ENCODE measurements at places on chromosomes 5 and 9.
A peak's percentile ranks its signal among the peaks of the same experiment; 100 is the strongest.

- peak; percentile 27 for DNase-seq
Measured at GRCh38 chr5:32217886-32218396, 43.8 kb upstream of the GOLPH3 start.

- no peak for DNase-seq
Measured at GRCh38 chr5:82073179-82073578, 101.4 kb downstream of the ATG10 start.

DNA sequence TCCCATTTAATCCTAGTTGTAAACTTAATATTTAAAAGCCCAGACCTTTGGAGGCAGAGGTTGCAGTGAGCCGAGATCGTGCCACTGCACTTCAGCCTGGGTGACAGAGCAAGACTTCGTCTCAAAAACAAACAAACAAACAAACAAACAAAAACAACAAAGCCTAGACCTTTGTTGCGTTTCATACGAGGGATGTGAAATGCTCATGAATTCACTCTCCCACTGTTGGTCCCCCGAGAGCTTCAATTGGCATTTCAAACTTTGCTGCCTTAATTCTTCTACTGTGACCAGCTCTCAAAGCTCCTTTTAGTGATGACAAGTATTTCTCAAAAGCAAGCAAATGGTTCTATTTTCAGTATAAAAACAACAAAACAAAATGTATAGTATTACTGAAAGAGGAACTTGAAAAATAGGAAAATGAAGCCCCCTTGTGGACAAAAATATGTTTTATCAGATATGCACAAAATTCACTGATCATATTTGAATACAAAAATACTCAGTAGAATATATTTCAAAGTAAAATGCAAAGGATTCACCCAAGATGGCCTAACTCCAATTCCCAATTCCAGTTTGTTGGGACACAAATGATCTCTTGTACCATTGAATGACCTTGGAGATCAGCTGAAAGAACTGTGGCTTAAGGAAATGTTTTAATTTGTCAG, 140.4 kb downstream of the ESM1 start:
- peak; percentile 66 for DNase-seq

DNA sequence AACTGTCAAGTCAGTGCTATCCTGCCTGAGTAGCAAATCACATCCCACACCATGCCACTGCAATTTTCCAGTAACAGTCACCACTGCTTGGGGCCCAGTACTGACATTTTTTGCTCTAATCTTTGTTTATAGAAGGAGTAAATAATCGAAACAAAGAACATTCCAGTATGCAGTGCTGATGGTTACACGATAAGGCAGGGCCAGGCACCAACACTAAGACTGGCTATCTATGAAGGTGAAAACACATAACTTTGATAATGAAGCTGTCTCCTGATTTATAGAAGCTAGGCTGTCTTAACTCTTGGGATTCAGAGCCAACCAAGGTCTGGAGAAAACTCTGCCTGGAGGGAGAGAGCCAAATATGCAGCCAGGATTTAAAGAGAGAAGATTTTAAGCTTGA, 365.3 kb downstream of the BNC2 start:
- DNase-seq, result no peak

GRCh38 chr9:115170358-115171073, 52.6 kb upstream of the TNC start:
- DNase-seq, result no peak

- DNase-seq, result no peak
Measured at GRCh38 chr9:109557481-109557880, 59.4 kb upstream of the PTPN3 start.

GRCh38 chr9:136947955-136948510, 3.0 kb downstream of the C8G start:
- DNase-seq, result peak; percentile 56

- no peak for DNase-seq
Measured at GRCh38 chr5:135007305-135007704, 26.7 kb downstream of the PITX1 start.

GRCh38 chr9:14652729-14653377, 40.4 kb downstream of the ZDHHC21 start:
- DNase-seq, result peak; percentile 10

- DNase-seq, result no peak
Measured at GRCh38 chr5:93381057-93381456, 200.0 kb downstream of the NR2F1-AS1 start.

DNA sequence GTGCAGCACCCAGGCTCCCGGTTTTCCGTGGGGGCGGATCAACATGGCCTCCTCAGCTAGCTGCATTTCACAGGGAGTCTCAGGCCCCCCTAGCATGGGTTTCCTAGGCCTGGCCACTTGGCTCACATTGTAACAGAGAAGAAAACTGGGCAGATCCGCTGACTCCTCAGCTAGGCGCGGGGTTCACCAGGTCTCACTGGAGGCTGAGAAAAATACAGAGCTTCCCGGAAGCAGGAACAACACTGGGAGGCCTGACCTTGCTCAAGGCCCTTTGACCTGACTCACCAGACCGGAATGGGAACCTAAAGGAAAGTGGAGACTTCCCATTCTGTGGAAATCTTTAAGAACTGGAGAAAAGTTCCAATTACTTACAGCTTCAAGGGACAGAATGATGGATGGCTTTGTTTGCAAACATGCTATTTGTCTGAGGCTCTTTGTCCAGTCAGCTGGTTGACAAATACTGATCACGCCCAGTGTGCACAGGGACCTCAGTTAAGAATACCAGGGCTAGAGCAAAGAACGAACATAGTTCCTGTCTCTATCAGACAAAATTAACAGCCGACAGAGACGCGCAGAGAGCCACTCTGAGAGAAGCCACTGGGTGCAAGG, 88.7 kb upstream of the LRRTM2 start:
- no peak for DNase-seq

GRCh38 chr5:68187268-68188055, 28.1 kb upstream of the PIK3R1 start:
- DNase-seq, result no peak

DNA sequence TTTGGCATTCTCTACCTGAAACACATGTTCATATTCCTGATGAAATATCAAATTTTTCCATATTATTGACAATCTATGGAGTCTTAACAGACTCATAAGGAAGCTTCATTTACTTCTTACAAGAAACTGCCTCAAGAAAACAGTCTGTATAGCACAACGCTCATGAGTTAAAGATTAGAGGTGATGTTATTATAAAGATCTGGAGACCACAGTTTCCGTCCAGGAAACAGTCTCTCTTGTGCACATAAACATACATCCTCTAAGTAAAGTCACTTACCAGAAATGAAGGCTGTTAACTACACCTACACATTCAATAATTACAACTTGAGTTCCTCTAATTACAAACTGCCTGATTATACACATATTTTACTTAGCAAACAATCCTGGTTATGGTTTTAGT, 86.9 kb downstream of the RAPGEF6 start:
- no peak for DNase-seq

GRCh38 chr5:54009828-54010227, 300.5 kb downstream of the ARL15 start:
- no peak for DNase-seq

GRCh38 chr9:35611230-35611797, 6.3 kb downstream of the TESK1 start:
- peak; percentile 49 for DNase-seq

- no peak for DNase-seq
Measured at GRCh38 chr5:90171466-90171865, 238.1 kb downstream of the CETN3 start.

DNA sequence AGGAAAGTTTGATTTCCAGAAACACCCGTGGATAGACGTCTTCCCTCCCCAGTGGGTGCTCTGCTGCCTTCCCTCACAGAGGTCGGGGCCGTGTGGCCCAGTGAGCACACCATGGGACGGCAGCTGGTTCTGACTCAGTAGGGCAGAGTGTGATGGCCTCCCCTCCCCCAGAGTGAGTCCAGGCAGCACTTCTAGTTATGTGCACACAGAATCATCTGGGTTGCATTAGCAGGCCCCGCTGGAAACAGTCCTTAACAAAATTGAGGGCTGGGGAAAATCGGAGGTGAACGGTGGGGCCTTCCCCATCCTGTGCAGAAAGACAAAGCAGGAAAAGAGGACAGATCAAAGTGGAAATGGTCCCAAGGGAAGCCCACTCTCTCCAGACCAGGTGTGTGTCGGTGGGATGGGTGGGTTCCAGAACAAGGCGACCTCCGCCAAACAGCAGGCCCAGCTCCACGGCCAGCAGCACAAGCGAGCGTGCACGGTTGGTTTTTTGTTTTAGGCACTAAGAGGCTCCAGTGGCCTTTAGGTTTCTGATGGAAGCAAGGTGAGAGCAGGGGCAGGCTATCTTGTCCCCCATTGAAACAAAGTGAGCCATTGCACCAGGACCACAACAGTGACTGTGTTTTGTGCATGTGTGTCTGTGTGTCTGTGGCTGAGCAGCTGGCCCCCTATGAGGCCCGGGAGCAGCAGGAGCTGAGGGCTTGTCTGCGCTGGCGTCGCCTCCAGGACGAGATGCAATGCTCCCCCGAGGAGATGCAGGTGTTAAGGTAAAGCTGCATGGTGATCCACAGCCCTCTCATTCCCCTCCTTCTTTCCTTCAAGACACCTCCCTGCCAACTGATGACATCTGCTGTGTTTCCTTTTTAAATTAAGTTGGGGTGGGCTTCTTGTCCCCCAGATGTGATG, 201.5 kb downstream of the AOPEP start:
- no peak for DNase-seq

DNA sequence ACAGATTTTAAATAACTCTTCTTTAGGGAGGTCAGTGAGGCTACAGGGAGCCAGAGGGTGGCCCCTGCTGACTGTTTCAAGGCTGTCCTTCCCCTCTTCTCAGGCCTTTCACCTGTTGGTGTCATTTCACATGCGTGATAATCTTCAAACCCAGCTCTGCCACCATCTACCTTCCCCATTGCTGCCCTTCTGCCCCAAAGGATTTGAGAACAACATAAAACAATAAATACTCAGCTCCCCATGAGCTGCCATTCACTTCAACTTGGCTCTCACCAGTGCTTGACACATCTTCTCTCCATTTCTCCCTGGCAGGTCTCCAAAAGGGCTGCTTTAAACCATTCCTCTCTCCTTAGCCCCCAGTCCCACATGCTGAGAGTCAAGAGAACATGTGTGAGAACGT, 75.5 kb upstream of the PALM2AKAP2 start:
- no peak for DNase-seq

DNA sequence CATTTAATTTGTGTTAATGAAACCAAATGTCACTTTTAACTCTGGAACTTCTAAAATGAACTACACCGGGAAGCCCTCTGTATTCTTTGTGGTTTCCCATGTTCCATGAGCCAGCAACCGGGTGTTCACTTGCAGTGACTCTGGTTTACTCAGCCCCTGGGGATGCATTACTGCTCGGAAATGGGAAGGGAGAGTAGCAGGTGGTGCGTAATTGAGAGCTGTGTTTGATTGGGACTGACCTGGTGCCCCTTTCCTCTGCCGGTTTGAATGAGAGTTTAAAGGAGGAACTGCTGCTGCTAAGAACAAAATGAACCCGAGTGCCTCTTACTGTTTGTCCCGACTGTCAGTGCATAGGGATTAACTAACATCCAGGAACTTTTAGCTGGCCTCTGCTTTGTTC, 100.1 kb upstream of the DHFR start:
- no peak for DNase-seq

- DNase-seq, result no peak
Measured at GRCh38 chr5:74630453-74631066, 10.0 kb downstream of the ENC1 start.

- no peak for DNase-seq
Measured at GRCh38 chr5:137837491-137838394, 29.9 kb upstream of the MYOT start.

DNA sequence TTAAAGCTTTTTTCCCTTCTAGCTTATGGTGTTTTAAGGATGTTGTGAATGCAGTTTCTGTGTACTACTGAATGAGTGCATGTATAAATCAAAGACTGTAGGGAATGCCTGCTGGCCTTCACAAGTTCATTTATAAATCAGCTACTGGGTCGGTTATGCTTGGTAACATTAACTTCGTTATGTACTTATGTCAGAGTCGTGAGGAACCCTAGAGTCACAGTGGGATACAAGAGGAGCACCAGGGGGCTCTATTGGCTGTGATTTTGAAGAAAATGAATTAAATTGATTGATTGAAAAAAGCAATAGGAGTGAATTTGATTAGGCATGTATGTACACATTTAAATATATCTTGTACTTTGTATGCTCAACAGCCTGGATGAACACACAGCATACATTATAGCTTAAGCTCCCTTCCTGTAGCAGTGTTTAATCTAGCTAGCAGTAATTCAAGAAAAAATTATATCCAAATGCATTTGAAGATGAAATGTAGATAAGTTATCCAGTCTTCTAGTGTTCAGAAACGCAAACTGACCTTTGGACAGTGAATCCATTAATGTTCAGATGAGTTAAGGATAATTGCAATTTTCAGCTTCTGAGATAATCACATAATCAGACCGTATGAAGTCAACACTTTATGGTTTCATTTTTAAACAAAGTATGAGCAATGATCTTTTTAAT, 204.2 kb downstream of the KDM4C start:
- no peak for DNase-seq

GRCh38 chr9:91577633-91578061, 154.0 kb upstream of the NFIL3 start:
- no peak for DNase-seq

DNA sequence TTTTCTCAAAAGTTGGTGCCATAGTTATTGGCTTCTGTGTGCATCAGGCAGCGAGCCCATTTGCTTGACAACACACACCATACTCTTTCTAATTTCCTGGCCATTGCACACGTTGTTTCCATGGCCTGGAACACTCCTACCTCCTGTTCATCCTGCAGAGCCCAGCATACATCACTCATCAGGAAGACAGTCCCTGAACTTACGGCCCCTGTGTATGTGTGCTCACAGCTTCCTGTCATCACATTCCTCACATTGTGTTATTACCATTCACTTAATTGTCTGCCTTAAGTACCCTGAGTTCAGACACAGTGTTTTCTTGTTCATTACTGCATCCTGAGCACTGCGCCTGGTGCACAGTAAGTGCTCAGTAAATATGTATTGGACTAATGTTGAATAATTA, 355.9 kb downstream of the PRELID2 start:
- no peak for DNase-seq
